Naive thymus-derived CD4-positive, alpha-beta T cell (primary cell): ENCODE measurements at places on chromosomes 1 and 21. TPM values are rescaled to one million over a fixed set of nuclear protein-coding genes. Genes with fewer than 3 reads are reported as not detected.

DNA sequence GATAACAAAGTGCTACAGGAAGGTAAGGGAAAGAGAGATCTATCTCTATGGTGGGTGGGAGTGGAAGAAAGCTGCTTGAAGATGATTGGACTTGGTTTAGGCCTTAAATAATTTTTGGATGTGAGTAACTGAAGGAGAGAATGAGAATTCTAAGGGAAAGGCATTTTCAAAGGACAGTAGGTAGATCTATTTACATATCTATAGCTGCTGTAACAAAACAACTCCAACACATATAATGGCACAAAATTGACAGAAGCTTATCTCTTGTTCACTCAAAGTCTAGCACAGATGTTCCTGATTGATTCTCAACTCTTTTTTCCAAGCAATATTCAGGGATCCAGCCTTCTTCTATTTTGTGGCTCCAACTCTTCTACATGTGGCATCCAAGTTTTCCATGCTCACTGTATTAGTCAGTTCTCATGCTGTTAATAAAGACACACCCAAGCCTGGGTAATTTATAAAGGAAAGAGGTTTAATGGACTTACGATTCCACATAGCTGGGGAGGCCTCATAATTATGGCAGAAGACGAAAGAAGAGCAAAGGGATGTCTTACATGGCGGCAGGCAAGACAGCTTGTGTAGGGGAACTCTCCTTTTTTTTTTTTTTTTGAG, 3.1 kb upstream of the DDAH1 start:
- DNase-seq: no peak
- no peaks in the 10 kb centered on the region for H3K4me1 ChIP-seq
- H3K27me3 ChIP-seq: no peaks in the 10 kb centered on the region
- no peaks in the 10 kb centered on the region for H3K36me3 ChIP-seq
- no peak overlapping the region for H3K4me3 ChIP-seq

- no peaks in the 10 kb centered on the region for H3K36me3 ChIP-seq
- no peak for DNase-seq
- H3K4me3 ChIP-seq: no peak overlapping the region
- H3K4me1 ChIP-seq: peaks cover 3% of the 10 kb centered on the region
These were observed 35.3 kb upstream of the COL6A2 start for GRCh38 chr21:46062471-46063211.

DNA sequence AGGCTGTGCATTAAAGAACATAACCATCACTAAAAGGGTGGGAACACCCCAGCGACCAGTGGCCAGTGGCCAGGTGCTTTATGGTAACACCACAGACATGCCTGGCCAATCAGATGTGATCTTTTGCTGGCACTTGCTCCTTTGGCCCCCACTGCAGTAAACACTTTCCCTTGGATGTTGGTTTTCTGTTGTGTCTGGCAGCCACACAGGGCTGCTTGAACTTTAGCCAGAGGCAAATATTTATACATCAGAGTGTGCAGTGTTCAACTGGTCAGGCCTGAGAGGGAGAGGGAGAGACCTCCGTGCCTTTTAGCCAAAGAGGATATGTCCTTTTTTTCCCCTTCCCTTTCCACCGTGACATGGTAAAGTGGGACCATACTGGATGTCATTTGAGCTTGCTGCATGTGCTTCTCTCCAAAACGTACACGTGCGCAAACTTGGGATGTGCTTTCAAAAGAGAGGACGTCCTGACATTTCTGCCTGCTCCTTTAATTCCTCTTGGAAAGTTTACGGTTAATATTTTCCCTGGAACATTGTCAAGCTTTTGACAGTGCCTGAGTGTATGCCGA, 101.2 kb downstream of the NFIA start:
- H3K4me1 ChIP-seq: no peaks in the 10 kb centered on the region
- H3K27ac ChIP-seq: no peak overlapping the region
- H3K27me3 ChIP-seq: no peaks in the 10 kb centered on the region
- no peak for DNase-seq
- no peak overlapping the region for H3K4me3 ChIP-seq
- no peaks in the 10 kb centered on the region for H3K36me3 ChIP-seq

- no peaks in the 10 kb centered on the region for H3K4me1 ChIP-seq
- DNase-seq: no peak
- H3K27me3 ChIP-seq: no peaks in the 10 kb centered on the region
These were observed 139.5 kb upstream of the HMGB4 start for GRCh38 chr1:33724348-33724747.

GRCh38 chr1:108079440-108080025, 114.6 kb upstream of the VAV3 start:
- H3K27ac ChIP-seq: peak overlapping the region; percentile 68

GRCh38 chr1:109514846-109515245, 5.3 kb upstream of the AMIGO1 start:
- no peak for DNase-seq
- H3K4me3 ChIP-seq: no peak overlapping the region
- H3K36me3 ChIP-seq: no peaks in the 10 kb centered on the region
- H3K27me3 ChIP-seq: no peaks in the 10 kb centered on the region
- peaks cover 20% of the 10 kb centered on the region for H3K4me1 ChIP-seq
- H3K27ac ChIP-seq: no peak overlapping the region

DNA sequence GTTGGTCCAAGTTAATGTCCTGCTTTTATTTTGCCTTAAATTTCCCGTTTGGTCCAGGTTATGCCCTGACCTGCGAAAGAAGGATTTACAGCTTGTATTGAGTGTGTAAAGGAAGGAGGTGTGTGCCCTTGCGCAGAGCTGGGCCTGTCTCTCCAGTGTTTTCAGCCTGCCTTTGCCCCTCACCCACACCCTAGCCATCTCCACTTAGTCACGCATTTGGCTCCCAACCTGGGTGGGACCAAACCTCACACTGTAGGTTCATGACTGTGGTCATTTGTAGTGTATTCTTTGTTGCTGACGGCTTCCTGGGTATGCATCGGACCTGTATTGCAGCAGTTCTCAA, 572 bp upstream of the SRSF10 start:
- no peaks in the 10 kb centered on the region for H3K36me3 ChIP-seq
- no peak for DNase-seq
- peak overlapping the region; percentile 75 for H3K4me3 ChIP-seq

DNA sequence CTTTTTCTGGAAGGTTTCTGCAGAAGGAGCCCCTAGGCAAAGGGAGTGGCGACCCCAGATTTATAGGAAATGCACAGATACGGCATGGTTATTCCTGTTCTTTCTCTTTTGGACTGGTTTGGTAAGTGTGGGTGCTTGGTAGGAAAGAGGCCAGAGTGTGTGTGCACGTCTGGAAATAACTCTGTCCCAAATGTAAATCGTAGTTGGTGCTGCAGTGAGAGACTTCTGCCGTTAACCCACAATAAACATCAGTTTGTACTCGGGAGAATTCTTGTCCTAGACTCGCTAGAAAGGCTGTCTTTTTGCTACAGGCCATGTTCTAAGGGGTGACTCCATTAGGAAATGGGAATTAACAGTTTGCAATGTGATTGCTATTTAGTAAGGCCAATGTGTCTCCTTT, 779 bp downstream of the SLC44A3 start:
- no peak overlapping the region for H3K27ac ChIP-seq
- no peak for DNase-seq
- peaks cover 3% of the 10 kb centered on the region for H3K27me3 ChIP-seq
- no peaks in the 10 kb centered on the region for H3K36me3 ChIP-seq
- H3K4me3 ChIP-seq: no peak overlapping the region
- no peaks in the 10 kb centered on the region for H3K4me1 ChIP-seq

GBP1 gene
- 56.5 TPM for total RNA-seq

CNKSR1 gene
- 4.6 TPM for total RNA-seq

CFHR4 gene
- not detected for total RNA-seq

TNFRSF4 gene
- total RNA-seq: 188 and 192 TPM in 2 replicates
